ENCODE measurements at places on chromosomes 16 and 17. TPM values are rescaled to one million over a fixed set of nuclear protein-coding genes. Genes with fewer than 3 reads are reported as not detected.

The OR4D1 gene
- total RNA-seq: not detected

The XAF1 gene
- total RNA-seq: 2.2 TPM

The TBC1D3K gene
- total RNA-seq: not detected

The GPRC5B gene
- total RNA-seq: 19.8 TPM

Measured in mesangial cell (primary cell).